Esophagus mucosa (tissue), 1 donor: ENCODE measurements at places on chromosomes 1 and 21.
A peak's percentile ranks its signal among the peaks of the same experiment; 100 is the strongest.

DNA sequence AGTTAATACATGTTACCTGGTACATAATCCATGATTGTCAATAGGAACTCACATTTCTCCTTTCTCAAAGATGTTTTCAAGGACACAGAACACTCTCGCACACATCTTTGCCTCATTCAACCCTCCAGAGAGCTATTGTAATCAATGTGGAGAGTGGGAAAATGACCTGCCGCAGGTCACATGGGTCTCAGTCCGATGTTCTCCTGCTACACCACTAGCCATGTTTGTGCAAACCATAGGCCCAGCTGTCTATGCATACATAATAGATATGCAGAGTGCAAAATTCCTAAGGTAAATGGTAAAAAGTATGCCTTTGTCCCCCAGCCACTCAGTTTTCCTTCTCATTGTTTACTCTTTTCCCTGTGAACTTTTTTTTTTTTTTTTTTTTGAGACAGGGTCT lies 89.2 kb downstream of the ADSS2 start:
- ATAC-seq = no peak

DNA sequence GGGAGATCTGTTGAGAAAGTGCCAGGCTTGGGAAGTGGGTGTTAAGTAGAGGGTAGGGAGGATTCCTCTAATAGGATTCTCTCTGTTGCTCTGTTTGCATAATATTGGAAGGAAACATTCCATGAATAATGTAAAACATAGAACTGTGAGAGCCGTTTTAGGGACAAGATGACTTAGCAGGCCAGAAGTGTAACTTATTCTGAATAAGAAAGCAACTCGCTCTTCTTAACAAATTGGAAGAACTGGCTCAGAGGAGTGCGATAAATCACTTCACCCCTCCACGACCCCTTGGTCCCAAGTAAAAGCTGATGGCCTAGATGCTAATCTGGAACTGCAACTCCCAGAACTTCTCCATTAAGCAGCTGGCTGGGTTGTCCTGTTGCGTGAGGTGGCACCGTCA lies 19.1 kb downstream of the SIM2 start:
- no peak for ATAC-seq

GRCh38 chr1:12450090-12450755 lies 167.8 kb downstream of the DHRS3 start:
- peak; percentile 25 for ATAC-seq

- no peak for ATAC-seq
These were observed 87.3 kb downstream of the DISP3 start for GRCh38 chr1:11566042-11566850.

- no peak for ATAC-seq
These were observed 51.5 kb downstream of the CHRM3 start for GRCh38 chr1:239437822-239438221.

DNA sequence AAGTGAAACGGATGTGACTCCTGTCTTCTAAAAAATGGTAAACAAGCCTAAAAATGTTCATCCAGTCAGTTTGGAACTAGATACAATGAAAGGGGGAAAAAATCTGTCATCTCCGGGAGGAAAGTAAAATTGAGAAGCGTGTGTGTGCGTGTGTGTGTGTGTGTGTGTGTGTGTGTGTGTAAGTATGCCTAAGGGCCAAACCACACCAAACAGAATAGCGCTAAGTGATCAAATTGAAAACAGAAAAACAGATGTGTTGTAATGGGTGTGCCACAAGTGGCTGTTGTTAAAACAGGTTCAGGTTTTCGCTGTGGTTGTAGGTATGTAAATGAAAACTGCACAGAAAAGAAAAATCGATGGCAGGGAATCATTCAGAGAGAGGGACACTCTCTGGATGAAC lies 106.7 kb downstream of the RNF220 start:
- no peak for ATAC-seq

DNA sequence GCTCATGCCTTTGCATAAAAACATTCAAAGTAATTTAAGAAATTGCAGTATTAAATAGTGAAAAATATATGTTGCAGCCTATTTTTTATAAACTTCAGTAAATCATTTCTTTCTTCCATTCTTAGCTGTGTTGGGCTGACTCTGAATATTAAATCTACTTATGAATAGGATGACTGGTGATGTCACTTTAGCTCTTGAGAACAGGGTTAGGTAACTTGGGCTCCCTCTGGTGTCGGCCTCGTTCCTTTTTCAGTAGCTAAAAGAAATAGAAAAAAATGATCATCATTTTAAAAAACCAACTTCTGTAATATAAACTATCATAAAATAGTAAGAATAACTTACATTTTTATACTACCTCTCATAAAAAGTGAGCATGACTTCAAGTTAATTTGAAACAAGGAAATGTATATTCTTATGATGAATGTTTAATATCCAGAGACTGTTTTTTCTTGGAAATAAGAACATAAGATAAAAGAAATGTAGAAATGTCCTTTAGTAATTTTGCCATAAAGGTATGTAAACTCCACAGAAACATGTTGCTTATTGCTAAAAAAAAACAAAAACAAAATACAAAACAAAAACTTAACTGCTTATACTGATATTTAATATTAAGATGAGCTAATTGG lies 26.8 kb upstream of the NCAM2 start:
- ATAC-seq = no peak

GRCh38 chr1:28871631-28872401 lies 42.6 kb upstream of the EPB41 start:
- ATAC-seq = no peak

DNA sequence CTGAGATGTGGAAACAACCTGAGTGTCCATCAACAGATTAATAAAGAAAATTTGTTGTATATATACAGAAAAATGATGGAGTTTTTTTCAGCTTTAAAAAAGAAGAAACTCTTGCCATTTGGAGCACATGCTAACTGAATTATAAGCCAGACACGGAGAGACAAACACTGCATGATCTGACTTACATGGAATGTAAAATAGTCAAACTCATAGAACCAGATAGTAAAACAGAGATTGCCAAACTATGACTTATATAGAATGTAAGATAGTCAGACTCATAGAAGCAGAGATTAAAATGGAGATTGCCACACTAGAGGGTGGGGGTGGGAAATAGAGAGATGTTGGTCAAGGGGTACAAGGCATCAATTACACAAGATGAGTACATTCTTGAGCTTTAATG lies 1786.6 kb downstream of the PLA2G4A start:
- ATAC-seq = no peak

- no peak for ATAC-seq
These were observed 92.5 kb downstream of the RIPK4 start for GRCh38 chr21:41674402-41674801.

GRCh38 chr1:72579629-72580028 lies 297.3 kb upstream of the NEGR1 start:
- ATAC-seq = no peak

GRCh38 chr1:118558933-118559332 lies 373.9 kb upstream of the SPAG17 start:
- ATAC-seq = no peak

DNA sequence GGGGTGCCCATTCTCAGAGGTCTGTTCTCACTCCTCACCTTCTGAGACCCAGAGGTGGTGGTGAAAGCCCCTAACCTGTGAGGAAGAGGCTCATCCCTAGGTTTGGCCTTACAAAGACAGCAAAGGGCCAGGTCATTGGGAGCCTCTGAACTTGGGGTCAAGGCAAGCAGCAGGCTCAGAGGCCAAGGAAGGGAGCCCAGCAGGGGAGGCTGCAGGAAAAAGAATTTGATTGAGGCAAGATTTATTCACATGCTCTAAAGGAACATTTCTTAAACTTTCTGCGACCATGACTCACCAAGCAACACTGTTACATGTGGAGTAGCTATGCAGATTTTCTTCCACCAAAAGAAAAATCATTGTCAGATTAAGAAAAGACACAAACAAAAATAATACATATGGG lies 132.5 kb upstream of the SYT6 start:
- no peak for ATAC-seq

- no peak for ATAC-seq
These were observed 28.7 kb upstream of the ETS2 start for GRCh38 chr21:38777015-38777414.

DNA sequence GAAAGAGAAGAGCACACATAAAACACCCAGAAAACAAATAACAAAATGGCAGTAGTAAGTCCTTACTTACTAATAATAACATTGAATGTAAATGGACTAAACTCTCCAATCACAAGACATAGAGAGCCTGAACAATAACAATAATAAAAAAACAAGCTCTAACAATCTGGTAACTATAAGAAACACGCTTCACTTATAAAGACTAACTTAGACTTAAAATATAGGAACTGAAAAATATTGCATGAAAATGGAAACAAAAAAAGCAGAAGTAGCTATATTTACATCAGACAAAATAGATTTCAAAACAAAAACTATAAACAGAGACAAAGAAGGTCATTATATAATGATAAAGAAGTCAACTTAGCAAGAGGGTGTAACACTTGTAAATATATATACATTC lies 83.1 kb upstream of the LYPLAL1 start:
- ATAC-seq = no peak

DNA sequence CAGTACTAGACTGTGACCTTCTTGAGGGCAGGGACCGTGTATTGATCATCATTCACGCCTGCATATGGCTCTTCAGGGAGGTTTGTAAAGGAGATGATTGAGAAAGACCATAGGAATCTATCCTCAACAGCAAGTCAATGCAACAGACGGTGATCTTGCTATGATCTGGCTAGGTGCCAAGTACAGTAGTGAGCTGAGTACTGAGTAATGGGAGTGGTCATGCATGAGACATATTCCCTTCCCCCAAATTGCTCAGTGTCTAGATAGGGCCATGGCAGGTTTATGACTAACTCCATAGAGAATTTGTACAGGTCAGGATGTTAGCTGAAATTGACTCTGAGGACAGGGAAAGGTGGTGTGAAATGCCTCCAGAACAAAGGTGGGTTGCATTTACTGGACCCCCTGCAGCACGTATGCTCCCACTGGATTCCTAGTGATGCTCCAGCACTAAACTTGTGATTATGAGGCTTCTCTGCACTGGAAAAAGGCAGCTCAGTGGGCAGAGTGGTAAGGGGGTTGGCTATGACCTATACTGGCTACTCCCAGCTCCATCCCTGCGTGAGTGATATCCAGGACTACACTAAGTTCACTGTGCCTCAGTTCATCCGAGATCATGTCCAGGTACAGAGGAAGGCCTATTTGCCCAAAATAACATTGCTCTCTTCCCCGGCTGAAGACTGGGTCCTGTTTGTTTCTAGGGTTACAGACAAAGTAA lies 37.2 kb downstream of the KCNJ6 start:
- peak; percentile 69 for ATAC-seq

DNA sequence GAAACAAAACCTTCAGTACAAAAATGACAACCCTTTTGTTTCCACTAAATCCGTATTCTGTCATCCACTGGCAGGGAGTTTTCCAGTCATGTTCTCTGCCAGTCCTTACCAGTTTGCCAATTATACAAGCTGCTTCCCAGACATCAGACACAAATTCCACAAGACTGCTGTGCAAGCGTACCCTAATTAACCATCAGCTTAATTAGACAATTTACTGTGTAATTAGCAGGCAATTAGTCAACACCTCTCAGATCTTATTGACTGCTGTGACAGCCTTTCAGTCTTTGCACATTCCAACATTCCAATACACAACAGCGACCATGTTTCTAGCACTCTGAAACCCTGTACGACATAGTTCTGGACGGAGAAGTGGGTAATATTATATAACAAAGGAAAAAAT lies 420.1 kb downstream of the DPYD start:
- ATAC-seq = peak; percentile 22

DNA sequence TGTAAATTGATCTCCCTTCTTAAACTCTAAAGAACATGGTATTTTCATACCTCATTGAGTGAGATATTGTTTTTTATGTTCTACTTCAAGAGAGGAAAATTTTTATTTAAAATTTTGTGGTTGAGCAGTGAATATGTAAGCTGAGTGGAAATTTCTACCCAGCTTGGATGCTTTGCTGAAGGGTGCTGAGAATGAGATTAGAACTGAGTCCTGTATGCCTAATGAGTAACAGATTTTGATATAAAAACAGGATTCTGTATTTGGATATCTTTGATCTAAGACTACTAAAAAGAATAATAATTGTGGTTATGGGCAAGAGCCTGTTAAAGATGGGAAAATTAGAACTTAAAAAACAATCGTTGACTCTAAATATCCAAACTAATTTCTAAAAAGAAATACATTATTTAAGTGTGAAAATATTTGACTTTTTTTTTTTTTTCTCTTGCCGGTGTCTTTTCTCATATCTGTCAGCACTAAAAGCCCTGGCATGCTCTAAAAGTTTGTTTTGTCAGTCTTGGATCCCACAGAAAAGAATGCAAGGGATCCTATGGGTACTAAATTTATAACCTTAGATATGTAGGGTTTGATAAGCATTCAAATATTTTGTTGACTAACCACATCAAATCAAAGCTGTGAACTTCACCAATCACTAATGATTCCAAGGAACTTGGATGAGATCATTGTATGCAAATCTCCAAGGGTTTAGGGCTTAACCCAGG lies 652.3 kb downstream of the PTPRC start:
- no peak for ATAC-seq

- peak; percentile 13 for ATAC-seq
These were observed 19.0 kb downstream of the SLC37A1 start for GRCh38 chr21:42532466-42533181.

- ATAC-seq = no peak
These were observed 266.7 kb upstream of the GREM2 start for GRCh38 chr1:240878631-240879030.

DNA sequence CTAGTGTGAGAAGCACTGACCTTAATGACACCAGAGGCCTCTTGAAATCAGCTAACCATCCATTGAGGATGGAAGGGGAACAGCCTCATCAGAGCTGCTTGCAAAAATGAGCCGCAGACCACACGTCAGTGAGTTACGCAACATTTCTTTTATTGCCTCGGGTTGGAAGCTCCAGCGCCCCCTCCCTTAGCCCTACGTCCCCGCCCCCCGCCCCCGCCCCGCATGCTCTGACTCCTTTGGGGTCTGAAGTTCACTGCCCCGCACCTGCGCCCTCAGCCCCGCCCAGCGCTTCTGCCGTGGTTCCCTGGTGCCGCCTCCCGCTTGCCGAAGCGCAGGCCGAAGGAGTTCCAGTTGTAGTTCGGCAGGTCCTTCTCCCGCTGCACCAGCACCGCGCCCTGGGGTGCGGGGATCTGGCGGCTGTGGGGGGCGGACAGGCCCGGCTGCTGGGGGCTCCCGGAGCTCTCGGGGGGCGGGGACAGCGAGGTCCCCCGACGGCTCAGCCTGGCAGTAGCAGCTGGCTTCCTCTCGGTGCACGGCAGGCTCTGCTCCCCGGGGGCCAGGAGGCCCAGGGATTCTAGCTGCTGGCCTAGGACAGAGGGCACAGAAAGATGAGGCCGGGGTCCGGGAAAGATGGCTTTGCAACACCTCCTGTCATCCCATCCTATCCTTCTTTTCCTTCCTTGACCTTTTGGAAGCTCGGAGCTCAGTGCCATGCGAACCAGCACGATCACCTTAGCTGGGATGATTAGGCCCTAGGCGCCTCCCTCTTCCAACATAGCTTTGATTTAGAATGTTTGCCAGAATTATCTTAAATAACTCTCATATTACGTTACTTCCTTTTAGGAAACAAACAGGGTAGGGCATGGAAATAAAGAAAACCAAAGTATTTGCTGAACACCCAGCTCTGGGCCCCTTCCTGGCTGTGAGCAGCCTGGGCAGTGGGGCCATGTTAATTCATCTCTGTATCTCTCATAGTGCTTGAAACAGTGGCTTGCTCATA lies 5.8 kb downstream of the KISS1 start:
- ATAC-seq = no peak

- no peak for ATAC-seq
These were observed 3.5 kb downstream of the GNAT2 start for GRCh38 chr1:109615879-109616278.
